Right cardiac atrium (tissue), 5 donors: ENCODE measurements at places on chromosomes 6 and 20.

- no peak for DNase-seq
Measured at GRCh38 chr6:24667378-24667803, 514 bp downstream of the ACOT13 start.

DNA sequence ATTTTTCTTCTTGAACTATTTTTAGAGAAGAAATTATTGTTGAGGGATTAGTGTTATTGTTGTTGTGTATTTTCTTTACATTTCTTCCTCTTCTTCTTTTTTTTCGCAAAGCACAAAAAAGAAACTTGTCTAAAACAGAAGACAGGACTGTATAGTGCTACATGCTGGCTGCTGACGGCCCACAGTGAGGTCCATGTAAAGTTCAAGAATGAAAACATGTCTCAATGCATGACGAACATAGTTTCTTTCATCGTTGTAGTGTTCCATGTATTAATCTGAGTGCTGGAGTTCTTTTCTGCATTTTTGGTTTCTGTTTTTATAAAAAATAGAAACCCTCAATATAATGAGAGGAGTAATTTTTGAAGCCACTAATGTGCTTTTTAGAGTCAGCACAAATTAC lies 462.9 kb upstream of the MARCKS start:
- DNase-seq: no peak

- DNase-seq: no peak
Measured at GRCh38 chr20:50969435-50969834, 10.8 kb downstream of the MOCS3 start.

- no peak for DNase-seq
Measured at GRCh38 chr6:44626616-44627015, 239.1 kb downstream of the CDC5L start.

DNA sequence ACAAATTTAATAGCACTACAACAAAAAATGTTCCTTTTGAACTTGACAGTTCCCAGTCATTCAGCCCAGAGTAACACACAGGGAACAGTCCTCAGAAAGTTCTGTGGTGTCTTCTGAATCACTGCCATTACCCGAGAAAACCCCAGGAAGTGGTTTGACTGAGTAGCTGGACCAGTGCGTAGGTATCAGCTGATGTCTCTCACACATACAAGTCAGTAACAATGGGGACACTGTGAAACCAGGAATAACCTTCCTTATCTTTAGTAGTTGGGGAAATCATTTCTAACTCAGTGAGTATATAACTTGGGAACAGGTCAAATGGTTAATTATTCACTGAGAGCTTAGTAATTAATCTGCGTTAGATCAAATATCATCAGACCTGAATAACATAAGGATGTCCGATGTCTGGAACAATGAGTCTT lies 73.1 kb downstream of the HIVEP2 start:
- no peak for DNase-seq

- DNase-seq: peak; percentile 60
Measured at GRCh38 chr6:39777661-39778060, 14.5 kb upstream of the DAAM2 start.

DNA sequence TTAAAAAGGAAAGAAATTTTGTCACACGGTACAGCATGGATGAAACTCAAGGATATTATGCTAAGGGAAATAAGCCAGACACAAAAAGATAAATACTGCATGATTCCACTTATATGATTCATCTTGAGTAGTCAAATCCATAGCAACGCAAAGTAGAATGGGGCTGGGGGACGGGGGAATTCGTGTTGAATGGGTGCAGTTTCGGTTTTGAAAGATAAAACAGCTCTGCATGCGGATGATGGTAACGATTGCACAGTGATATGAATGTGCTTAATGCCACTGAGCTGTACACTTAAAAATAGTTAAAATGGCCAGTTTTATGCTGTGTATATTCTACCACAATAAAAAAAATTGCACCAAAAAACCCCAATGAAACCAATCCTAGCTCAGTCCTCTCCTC lies 52.9 kb upstream of the SIRPA start:
- no peak for DNase-seq

DNA sequence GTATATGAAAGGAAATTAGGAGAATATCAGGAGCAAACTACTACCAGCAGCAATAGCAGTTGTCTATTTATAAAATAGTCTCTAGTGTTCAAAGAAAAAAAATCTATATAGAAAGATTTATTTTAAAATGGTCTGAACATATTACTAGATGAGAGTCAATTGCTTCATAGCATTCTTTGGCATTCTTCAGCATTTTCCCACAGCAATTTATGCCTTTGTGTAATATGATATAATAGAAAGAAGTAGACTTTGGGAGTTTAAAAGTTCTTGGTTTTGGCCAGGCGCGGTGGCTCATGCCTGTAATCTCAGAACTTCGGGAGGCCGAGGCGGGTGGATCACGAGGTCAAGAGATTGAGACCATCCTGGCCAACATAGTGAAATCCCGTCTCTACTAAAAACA lies 157.0 kb upstream of the PLN start:
- no peak for DNase-seq

DNA sequence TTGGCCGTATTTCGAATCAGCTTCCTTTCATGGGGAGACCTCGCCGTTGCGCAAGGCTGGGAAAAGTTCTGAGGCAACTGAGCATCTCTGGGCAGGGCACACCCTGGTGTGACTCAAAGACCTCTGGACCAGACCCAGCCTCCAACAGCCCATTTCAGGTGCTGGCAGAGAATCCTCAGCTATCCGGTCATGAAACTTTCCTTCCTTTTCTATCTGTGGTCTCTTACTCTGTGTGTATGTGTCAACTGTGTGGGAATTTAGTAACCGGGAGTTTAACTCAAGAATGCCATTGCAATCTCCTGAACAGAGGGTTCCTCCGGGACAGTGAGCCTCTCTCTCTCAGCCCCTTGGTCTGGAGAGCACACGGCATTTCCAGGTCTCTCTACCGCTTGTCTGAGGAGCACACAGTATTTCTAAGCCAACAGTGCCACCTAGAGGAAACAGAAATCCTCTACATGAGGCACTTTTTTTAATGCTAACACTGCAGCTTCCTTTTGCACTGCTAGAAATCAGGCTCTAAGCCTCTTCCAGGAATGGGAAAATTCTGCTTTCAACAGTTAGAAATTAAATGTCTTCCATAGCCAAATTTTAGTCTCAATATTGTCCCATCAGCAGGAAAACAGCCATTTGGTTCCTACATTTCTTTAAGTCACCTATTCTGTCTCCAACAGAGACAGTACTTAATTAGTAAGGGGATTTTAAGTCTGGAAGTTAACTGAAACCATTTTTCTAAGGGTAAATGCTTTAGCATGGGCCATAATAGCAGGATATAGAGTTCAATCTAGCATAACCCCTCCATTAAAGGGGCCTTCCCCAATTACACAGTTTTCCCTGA lies 32.7 kb downstream of the PLN start:
- peak; percentile 41 for DNase-seq

GRCh38 chr6:169047345-169047744 lies 206.3 kb downstream of the THBS2 start:
- DNase-seq: no peak

DNA sequence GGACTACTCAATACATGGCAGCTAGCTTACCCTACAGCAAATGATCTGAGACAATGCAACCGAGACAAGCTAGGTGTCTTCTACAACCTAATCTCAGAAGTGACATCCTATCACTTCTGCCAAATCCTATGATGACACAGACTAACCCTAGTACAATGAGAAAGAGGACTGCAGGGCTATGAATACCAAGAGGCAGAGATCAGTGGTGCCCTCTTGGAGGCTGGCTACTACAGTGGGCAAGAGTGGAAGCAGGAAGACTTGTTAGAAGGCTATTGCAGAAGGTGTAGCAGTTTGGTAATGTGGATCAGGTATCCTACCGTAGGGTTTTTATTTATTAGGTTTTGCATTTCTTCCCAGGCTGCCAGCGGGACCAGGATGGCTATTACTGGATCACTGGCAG lies 30.3 kb downstream of the GSS start:
- DNase-seq: no peak

GRCh38 chr6:136737871-136738691 lies 54.2 kb downstream of the MAP3K5 start:
- no peak for DNase-seq

DNA sequence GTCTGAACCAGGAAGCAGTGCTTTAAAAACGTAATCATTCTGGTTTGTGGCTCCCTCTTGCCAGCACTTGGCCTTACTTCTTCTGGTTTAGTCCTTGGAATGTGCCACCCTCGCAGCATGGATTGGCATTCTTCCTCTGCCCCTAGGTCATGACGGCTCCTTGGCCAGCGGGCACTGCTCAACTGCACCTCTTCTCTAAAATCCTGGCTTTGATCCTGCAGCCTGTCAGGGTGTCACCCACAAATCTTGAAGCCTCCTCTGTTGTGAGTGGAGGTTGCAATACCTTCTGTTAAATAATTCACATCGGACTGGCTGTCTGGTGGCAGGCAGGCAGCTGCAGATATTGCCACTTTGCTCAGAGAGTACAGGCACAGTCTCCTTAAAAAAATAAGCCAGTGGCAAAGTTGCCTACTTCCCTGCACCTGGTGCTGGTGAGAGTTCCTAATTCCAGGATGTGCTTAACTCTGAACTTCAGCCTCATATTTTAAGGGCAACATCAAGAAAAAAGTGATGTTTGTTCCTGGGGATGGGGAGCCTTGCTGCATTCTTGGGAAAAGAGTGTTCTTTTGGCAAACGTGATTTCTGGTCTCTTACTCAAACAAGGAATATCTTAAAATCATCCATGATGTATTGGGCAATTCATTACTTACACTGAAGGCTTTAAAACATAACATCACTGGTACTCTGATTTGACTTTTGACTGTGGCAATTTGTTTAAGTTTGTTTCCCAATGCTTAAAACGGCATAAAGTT lies 179.8 kb downstream of the FOXA2 start:
- DNase-seq: no peak

DNA sequence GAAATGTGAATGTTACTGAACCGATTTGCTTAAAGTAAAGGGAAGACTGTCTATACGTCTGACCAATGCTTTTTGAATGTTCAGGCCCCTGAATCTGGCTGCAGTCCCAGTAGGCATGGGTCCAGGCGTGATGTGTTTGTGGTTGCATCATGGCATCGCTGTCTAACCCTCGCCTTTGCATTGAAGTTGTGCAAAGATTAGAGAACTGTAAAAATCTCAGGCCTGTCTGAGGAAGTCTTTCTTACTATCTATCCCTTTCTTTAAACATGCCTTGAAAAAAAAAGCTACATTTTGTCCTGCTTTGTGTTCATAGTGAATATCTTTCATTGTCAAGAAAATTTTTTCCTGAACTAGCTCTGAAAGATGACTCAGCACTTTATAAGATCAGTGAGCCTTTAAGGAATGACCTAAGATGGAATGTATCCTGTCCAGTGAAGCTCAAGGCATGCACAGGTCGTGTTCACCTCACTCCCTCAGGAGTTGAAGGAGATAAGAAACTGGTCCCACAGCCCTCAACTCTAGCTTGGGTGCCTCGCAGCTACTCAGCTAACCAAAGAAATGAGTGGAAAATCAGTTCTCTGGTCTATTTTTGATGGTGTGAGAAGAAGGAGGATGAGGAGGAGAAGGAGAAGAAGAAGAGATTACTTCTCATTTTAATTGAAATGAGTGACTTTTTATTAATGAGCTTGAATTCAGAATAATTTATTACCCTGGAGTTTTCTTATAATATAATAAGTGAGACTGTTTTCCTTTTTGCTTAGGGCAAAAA lies 48.6 kb downstream of the TPD52L1 start:
- peak; percentile 81 for DNase-seq

DNA sequence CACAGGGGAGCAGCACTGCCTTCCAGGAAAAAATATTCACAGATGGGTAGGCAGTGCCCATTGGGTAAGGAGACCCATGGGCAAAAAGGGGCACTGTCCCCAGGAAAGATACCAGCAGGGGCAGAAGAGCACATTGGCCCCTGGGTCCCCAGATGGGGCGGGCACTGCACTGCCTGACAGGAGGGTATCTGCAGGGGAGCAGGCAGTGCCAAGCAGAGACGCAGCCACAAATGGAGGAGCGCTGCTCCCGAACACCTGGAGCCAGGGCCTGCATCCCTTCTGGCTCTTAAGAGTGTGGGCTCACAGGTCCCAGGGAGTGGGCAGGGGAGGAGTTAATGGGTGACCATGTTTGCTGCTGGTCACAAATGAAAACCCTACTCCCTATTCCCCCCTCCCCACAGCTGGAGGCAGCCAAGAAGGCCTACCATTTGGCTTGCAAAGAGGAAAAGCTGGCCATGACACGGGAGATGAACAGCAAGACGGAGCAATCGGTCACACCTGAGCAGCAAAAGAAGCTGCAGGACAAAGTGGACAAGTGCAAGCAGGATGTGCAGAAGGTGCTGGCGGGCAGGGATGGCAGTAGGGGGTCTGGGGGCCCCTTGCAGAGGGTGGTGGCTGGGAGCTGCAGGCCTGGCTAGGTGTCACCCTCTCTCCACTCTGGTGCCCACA lies 27.0 kb downstream of the SPDEF start:
- DNase-seq: peak; percentile 1

GRCh38 chr6:167091805-167092107 lies 31.1 kb upstream of the CCR6 start:
- no peak for DNase-seq

GRCh38 chr6:90149280-90149679 lies 147.4 kb downstream of the BACH2 start:
- DNase-seq: no peak
